T-cell (primary cell): ENCODE measurements at places on chromosomes 11 and 22. TPM values are rescaled to one million over a fixed set of nuclear protein-coding genes. Genes with fewer than 3 reads are reported as not detected.
A peak's percentile ranks its signal among the peaks of the same experiment; 100 is the strongest.

TSPO gene
- total RNA-seq: 50.2 TPM

GRCh38 chr11:122071709-122072202 is 44.3 kb downstream of the BLID start:
- DNase-seq: no peak
- H3K27ac ChIP-seq: no peak overlapping the region
- no peaks in the 10 kb centered on the region for H3K36me3 ChIP-seq

- no peaks in the 10 kb centered on the region for H3K36me3 ChIP-seq
- H3K27me3 ChIP-seq: no peaks in the 10 kb centered on the region
- no peak overlapping the region for H3K4me3 ChIP-seq
Observed at GRCh38 chr11:14290422-14290821, 68.6 kb downstream of the RRAS2 start.

DNA sequence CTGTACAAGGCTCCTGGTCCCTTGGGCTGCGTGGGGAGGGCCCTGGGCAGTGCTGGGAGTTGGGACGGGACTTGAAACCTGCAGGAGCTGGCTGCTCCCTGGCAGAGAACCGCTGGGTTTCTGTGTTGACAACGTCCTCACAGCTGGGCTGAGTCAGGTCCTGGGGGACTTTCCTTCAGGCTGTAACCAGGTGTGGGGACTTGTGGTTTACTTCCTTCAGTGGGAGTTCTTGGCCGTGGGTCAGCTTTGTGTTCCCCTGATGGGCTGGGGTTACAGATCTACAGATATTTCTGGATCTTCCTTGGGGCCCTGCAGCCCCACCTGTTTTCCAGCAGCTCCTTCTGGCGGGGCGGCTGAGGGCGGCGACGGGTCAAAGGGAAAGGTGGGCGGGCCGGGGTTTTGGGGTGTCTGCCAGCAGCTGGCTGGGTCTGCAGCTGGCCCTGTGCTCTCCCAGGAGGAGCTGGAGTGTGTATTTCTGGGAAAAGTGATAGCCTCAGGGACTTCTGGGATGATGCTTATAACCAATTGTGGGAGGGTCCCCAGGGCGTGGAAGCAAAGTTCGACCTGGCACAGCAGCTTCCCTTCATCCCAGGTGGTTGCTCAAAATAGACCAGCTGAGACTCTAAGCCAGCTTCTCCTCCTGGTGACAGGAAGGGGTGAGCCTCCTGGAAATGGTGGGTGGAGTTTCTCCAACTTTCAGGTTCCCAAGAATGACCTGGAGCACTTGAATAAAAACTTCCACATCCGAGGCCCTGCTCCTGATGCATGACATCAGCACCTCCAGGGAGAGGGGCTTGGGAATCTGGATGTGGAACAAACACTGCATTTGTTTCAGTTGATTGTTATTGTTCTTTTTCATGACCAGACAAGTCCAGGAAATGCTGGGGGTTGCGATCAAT is 19.1 kb downstream of the ST14 start:
- DNase-seq: no peak
- no peaks in the 10 kb centered on the region for H3K36me3 ChIP-seq
- H3K4me1 ChIP-seq: no peaks in the 10 kb centered on the region
- H3K4me3 ChIP-seq: no peak overlapping the region

DNA sequence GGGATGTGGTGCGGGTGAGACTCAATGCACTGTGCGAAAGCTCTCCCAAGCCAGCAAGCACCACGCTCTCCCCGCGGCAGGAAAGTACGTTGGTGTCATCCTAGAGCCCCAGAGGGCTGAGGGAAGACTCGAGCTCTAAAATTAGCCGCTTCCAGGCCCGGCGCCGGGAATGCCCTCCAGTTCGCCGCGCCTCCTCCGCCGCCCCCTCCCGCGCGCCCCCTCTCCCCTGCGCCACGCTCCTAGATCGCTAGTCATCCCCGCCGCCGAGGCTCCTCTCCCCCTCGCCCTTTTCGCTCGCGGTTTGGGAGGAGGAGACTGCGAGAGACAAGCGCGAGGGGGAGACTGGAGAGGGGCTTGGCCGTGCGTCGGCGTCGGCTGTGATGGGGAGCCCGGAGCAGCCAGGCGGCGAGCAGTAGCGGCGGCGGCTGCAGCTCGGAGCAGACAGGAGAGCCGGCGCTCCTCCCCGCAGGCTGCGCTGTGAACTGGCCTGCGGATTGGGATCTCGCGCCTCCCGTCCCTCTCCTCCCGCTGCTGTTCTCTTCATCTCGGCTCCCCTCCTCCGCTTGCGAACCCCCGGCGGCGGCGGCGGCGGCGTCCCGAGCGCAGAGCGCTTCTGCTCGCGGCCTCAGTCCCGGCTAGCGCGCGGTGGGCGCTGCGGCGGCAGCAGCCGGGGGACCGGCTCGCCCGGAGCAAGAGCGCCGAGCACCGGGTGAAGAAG is at the start of gene FAT3:
Gene FAT3 (plus strand): TSS at position 412 of the 718 bp plus-strand sequence. CDS start 127,295 bp downstream, outside the sequence.
- H3K4me3 ChIP-seq: no peak within 1 kb of the TSS
- no peak within 1 kb of the TSS for H3K27ac ChIP-seq
- no peaks in the 10 kb centered on the region for H3K4me1 ChIP-seq
- peaks cover 20% of the 10 kb centered on the region for H3K27me3 ChIP-seq
- DNase-seq: no peak

GRCh38 chr11:77174559-77174958 is 46.5 kb downstream of the MYO7A start:
- H3K27ac ChIP-seq: no peak overlapping the region
- no peaks in the 10 kb centered on the region for H3K36me3 ChIP-seq
- H3K27me3 ChIP-seq: no peaks in the 10 kb centered on the region
- no peaks in the 10 kb centered on the region for H3K4me1 ChIP-seq

DNA sequence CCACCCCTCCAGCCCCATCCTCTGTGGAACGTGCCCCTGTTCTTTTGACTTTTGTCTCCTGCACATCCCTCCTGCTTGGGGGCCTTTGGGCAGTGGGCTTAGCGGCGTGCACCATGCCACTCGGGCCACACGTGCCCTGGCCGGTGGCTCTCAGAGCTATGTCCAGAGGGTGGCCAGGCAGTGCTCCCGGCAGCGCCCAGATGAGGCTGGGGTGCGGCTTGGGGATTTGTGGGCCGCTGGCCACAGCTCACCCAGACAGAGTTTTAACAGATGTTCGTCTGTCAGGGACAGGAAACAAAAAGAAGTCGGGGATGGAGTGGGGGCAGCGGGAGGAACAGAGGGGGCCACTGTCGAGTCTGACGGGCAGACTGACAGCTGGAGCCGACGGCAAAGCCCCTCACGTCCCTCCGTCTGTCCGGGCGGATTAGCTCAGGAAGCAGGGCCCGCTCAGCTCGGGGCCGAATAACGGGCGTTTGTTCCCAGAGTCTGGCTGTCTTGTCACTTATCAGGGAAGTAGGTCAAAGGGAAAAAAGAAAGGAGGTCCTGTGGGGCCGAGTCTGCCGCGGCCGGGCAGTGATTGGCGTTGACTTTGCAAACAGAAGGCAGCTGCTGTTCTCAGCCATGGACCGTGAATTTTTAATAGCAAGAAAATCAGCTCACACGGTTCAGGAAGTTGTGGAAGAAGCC is 61.6 kb downstream of the LRP5 start:
- peaks cover 2% of the 10 kb centered on the region for H3K36me3 ChIP-seq
- H3K27me3 ChIP-seq: no peaks in the 10 kb centered on the region

- H3K4me3 ChIP-seq: no peak overlapping the region
- H3K27ac ChIP-seq: no peak overlapping the region
- peaks cover 15% of the 10 kb centered on the region for H3K4me1 ChIP-seq
- DNase-seq: peak; percentile 78
Observed at GRCh38 chr11:59283825-59284772, 71.4 kb upstream of the MPEG1 start.

DNA sequence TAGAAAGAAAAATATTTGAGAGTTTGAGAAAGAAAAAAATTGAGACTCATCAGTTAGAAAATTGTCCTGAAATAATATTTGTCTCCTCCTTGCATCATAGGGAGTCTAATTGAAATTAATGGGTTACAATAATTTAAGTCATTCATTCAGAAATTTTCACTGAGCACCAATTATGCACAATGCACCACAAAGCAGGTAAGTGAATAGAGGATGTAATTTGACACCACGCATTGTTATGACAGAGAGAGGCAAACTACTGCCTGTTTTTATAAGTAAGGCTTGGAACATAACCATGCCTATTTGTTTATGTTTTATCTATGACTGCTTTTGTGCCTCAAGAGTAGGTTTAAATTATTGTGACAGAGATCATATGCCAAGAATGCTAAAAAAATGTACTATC is 537.9 kb upstream of the FAT3 start:
- no peaks in the 10 kb centered on the region for H3K27me3 ChIP-seq
- no peak overlapping the region for H3K4me3 ChIP-seq
- no peaks in the 10 kb centered on the region for H3K4me1 ChIP-seq
- no peaks in the 10 kb centered on the region for H3K36me3 ChIP-seq

GRCh38 chr11:105968021-105968697 is 53.9 kb downstream of the MSANTD4 start:
- no peak overlapping the region for H3K27ac ChIP-seq
- H3K27me3 ChIP-seq: no peaks in the 10 kb centered on the region
- no peak for DNase-seq

DNA sequence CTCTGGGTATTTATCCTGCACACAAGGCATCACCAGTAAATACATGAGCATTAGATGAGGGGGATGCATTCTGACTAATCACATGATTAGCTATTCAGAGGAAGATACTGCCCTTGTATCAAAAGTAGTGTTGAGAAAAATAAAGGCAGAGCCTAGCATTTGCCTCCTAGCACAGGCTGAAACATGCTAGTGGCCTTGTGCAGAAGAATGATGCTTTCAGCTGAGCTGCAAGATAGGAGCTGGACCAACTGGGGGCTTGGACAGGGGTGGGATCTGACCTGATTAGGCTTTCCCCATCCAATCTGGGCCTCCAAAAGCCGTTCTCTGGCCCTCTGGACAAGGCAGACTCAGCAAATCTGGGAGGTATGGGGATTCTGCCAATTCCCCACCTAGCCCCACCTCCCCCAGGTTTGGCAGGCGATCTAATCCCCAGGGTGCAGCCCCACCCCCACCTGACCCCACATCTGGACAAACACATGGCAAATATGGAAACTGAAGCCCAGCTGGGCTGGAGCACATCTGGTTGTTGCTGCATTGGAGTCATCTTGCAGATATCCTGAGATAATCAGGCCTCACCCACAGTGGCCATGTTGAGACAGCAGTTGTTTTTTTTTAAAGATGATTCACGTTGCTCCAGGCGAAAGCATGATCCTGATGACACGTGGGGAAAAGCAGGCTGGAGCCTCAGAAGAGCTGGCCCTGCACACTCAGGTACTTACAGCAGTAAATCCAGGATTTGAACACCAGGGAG is 4.4 kb upstream of the MISFA start:
- no peak overlapping the region for H3K4me3 ChIP-seq
- peaks cover 2% of the 10 kb centered on the region for H3K4me1 ChIP-seq

- H3K27me3 ChIP-seq: no peaks in the 10 kb centered on the region
- peak overlapping the region; percentile 25 for H3K4me3 ChIP-seq
- peaks cover 63% of the 10 kb centered on the region for H3K4me1 ChIP-seq
- no peak for DNase-seq
- peak overlapping the region; percentile 55 for H3K27ac ChIP-seq
Observed at GRCh38 chr22:23218867-23219251, 38.5 kb downstream of the BCR start.

- H3K36me3 ChIP-seq: no peaks in the 10 kb centered on the region
- no peaks in the 10 kb centered on the region for H3K27me3 ChIP-seq
- H3K27ac ChIP-seq: no peak overlapping the region
- no peaks in the 10 kb centered on the region for H3K4me1 ChIP-seq
Observed at GRCh38 chr11:10923882-10924281, 66.0 kb upstream of the ZBED5 start.

- DNase-seq: no peak
- no peak overlapping the region for H3K27ac ChIP-seq
- H3K36me3 ChIP-seq: no peaks in the 10 kb centered on the region
- peaks cover 3% of the 10 kb centered on the region for H3K4me1 ChIP-seq
- H3K4me3 ChIP-seq: no peak overlapping the region
- no peaks in the 10 kb centered on the region for H3K27me3 ChIP-seq
Observed at GRCh38 chr22:25410849-25411248, 153.6 kb upstream of the GRK3 start.

DNA sequence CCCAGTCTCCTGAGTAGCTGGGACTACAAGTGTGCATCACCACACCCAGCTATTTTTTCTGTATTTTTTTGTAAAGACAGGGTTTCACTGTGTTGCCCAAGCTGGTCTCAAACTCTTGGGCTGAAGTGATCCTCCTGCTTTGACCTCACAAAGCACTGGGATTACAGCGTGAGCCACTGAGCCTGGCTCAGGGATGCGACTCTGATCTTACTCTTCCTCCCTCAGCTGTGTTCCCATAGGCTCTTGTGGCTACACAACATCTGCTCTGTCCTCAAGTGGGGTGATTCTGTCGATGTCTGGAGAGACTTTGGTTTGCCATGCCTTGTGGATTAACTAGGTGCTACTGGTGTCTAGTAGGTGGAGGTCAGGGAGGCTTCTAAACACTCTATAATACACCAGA is 127.0 kb upstream of the SERPIND1 start:
- H3K36me3 ChIP-seq: no peaks in the 10 kb centered on the region
- no peak overlapping the region for H3K27ac ChIP-seq
- DNase-seq: no peak

GRCh38 chr22:24176040-24176439 is 5.2 kb upstream of the SUSD2 start:
- H3K36me3 ChIP-seq: peaks cover 70% of the 10 kb centered on the region
- H3K27ac ChIP-seq: no peak overlapping the region
- H3K4me1 ChIP-seq: no peaks in the 10 kb centered on the region
- no peak for DNase-seq

- H3K27ac ChIP-seq: no peak overlapping the region
- H3K36me3 ChIP-seq: no peaks in the 10 kb centered on the region
- DNase-seq: no peak
- no peaks in the 10 kb centered on the region for H3K4me1 ChIP-seq
- no peak overlapping the region for H3K4me3 ChIP-seq
Observed at GRCh38 chr11:92311616-92312449, 87.2 kb downstream of the FAT3 start.

GRCh38 chr11:106585061-106585460 is 433.2 kb downstream of the GUCY1A2 start:
- H3K4me1 ChIP-seq: no peaks in the 10 kb centered on the region
- no peaks in the 10 kb centered on the region for H3K27me3 ChIP-seq
- H3K36me3 ChIP-seq: no peaks in the 10 kb centered on the region
- no peak overlapping the region for H3K4me3 ChIP-seq
- H3K27ac ChIP-seq: no peak overlapping the region

- peaks cover 17% of the 10 kb centered on the region for H3K27me3 ChIP-seq
- no peak overlapping the region for H3K27ac ChIP-seq
- no peak overlapping the region for H3K4me3 ChIP-seq
- DNase-seq: no peak
Observed at GRCh38 chr22:46047841-46048595, 71.1 kb upstream of the WNT7B start.

GRCh38 chr11:61132646-61133045 is 28.6 kb downstream of the VPS37C start:
- H3K27ac ChIP-seq: no peak overlapping the region
- DNase-seq: no peak
- H3K4me1 ChIP-seq: peaks cover 21% of the 10 kb centered on the region
- no peaks in the 10 kb centered on the region for H3K27me3 ChIP-seq

DNA sequence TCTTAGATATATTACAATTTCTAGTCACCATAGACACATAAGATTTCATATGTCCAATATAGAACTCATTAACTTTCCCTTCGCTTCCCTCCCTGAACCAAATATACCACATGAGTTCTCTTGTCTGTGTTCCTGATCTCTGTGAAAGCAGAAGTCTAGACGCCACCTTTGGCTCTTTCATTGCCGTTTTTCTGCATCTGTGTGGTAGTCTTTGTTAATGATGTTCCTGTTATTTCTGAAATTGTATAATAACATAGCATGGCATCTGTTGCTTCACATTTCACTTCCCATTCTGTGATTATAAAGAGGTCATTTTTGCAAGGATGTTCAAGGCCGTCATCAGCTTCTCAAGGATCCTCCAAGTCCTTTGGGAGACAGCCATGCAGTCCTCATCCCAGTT is 58.5 kb downstream of the NCAM1 start:
- H3K27me3 ChIP-seq: no peaks in the 10 kb centered on the region
- no peak overlapping the region for H3K27ac ChIP-seq
- H3K4me3 ChIP-seq: no peak overlapping the region
- no peaks in the 10 kb centered on the region for H3K4me1 ChIP-seq
